NAMALWA (cell line): ENCODE measurements at places on chromosomes 2 and 18.
A peak's percentile ranks its signal among the peaks of the same experiment; 100 is the strongest.

- no peak for DNase-seq
Observed at GRCh38 chr2:218295029-218295428, 2.7 kb upstream of the TMBIM1 start.

DNA sequence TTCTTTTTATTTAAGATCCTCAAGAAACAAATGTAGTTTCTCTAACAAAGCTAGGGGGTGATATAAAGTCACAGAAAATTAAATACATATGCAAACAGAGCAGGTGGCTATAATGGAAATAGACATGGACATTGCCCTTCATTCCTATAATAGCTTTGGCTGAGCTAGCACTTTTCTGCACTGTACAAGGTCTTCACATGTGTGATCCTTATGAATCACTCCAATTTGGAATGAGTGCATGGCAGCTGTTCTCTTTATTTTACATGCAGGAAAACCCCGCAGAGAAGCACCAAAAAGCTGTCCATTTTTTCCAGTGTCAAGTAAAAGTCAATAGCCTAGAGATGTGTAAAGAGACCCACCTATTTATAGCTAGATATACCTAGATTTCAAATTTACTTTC, 747.4 kb upstream of the SLC8A1 start:
- DNase-seq: no peak

GRCh38 chr2:9336576-9337314, 86.6 kb downstream of the ITGB1BP1 start:
- DNase-seq: peak; percentile 72

DNA sequence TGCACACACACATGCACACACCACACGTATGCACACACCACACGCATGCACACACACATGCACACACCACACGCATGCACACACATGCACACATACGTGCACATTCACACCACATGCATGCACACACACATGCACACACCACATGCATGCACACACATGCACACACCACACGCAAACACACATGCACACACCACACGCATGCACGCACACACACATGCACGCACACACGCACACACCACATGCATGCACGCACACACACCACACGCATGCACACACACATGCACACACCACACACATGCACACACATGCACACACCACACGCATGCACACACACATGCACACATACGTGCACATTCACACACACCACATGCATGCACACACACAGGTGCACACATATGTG, 169.8 kb upstream of the SALL3 start:
- no peak for DNase-seq

DNA sequence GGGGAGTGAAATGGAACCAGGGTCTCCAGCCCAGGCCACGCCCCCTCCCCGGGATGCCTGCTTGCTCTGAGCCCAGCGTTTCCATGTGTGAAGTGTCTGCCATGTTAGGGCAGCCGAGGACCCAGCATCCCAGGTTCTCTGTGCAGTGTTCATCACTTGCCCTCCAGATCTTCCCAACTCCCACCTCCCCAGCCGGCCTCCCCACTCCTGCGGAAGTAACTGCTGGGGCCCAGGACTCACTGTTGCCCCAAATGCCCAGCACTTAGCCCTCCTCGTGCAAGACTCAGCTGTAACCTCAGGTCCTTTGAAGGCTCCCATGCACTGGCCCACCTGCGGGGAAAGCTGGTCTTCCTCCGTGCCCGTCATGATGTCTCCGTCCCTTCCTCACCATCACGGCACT, 9.7 kb upstream of the PXDN start:
- DNase-seq: no peak

DNA sequence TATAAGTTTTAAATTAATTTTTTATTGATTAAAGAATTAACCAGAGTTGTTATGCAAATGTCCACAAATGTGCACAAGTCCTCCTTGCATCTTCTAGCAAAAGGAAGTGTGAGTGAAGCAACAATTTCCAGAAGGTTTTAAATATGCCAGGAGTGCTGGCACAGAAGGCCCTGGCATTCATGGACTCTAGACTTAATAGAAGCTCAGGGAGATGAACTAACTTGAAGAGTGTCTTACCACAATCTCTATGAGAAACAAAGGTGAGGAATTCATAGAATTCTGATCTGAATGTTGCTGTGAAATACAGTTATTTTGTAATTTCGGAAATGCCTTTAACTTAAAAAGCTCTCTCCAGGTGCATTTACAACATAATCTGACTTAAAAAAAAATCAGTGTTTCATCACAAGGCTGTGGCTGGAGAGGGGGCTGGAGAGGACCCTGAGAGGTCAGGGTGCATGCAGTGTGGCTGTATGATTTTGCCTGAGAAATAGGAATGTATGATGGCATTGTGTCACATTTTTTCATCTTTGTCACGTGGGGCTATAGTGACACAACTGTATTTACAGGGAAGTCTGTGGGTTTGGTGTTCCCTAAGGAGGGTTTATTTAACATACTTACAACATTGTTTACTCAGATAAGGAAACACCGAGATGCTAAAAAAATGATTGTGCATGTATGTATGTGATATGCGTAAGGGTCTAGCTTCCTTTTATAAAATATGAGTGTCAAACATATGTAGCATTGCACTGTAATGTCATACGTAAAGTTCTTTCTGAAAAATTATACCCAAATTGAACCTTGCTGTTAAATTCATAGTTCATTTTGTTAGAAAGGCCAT, 66.2 kb downstream of the MAP4K4 start:
- no peak for DNase-seq

GRCh38 chr2:47288864-47289263, 114.1 kb upstream of the MSH2 start:
- no peak for DNase-seq
